Stimulated activated CD4-positive, alpha-beta T cell treated with anti-CD3 and anti-CD28 coated beads, Interleukin-15, amount 100 ng/mL, for 1 hour (primary cell): ENCODE measurements at places on chromosomes 3 and 15.

GRCh38 chr3:115520651-115521245, 102.6 kb upstream of the GAP43 start:
- DNase-seq: no peak

- peak; percentile 8 for DNase-seq
Measured at GRCh38 chr3:41960826-41961750, 815 bp downstream of the ULK4 start.

GRCh38 chr3:171704814-171705213, 105.5 kb downstream of the PLD1 start:
- no peak for DNase-seq

GRCh38 chr3:24713516-24713915, 218.9 kb upstream of the THRB start:
- DNase-seq: no peak

DNA sequence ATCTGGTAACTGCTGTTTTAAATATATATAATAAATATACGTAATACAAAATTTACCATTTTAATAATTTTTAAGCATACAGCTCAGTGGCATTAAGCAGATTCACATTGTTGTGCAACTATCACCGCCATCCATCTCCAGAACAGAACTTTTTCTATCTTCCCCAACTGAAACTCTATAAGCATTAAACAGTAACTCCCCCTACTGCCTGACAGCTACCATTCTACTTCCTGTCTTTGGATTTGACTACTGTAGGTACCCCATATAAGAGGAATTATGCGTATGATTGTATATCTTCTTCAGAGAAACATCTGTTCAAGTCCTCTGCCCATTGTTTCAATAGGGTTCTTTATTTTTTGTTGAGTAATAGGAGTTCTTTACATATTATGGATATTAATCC, 36.8 kb downstream of the EID1 start:
- no peak for DNase-seq

DNA sequence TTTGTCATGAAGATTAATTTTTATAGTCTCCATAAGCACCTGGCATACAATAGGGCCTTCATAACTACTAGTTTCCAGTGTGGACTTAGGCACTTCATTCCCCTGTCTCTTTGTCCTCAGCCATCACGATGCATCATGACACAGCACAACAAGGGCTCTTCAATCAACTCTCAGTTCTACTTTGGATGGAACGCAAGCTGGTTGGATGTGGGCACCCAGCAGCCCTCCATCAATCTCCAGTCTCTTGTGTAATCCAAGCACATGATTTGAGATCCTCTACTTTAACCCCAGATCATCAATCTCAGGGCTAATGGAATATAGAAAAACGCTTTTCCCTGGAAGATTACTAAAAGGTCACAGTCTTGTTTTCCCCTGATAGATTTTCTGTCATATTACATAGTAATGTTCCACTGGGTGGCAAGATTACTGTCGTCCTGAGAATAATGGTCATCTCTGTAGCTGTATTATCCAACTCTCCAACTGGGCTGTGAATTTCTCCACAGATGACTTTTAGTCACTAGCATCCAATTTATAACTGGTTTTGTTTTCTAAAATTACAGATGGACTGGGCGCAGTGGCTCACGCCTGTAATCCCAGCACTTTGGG, 22.9 kb upstream of the CHRNA7 start:
- DNase-seq: no peak

- DNase-seq: no peak
Measured at GRCh38 chr15:84898761-84899160, 14.3 kb downstream of the SLC28A1 start.

GRCh38 chr3:159629329-159630084, 359.1 kb upstream of the IL12A start:
- DNase-seq: no peak

DNA sequence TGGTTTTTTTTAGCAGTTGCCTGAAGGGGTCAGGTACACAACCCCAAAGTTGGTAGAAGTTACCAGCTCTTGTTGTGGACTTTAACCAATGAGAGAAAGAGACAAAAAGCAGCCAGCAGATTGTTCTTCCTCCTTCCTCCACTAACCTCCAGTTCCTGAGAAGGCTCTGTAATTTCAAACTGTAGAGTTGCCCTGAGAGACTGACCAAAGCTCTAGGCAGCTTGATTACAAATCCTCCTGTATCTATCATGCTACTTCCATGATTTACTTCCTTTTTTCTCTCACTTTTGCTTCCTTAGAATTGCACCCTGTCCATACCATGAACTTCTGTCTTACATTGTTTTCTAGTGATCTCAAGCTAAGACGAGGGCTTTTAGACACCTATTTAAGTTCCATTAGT, 29.2 kb downstream of the NSUN3 start:
- no peak for DNase-seq

GRCh38 chr3:193971966-193972365, 164.0 kb upstream of the HES1 start:
- DNase-seq: no peak

- peak; percentile 51 for DNase-seq
Measured at GRCh38 chr3:13346481-13347389, 73.4 kb downstream of the NUP210 start.

DNA sequence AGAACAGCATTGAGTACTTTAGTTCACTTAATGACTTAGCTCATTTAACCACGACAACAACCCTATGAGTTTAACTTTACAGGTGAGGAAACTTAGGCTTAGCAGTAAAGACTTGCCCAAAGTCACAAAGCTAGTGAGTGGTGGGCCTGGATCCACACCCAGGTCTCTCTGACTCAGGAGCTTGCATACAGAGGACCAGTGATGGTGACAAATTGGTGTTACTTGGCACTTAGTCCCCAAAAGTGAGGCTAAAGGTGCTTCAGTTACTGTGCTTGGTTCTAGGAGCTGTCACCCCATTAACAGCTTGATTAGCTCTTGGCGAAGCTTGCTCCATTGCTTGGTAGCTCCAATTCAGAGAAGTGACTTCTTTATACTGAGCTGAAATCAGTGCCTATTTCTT, 6.1 kb downstream of the CELF6 start:
- no peak for DNase-seq

DNA sequence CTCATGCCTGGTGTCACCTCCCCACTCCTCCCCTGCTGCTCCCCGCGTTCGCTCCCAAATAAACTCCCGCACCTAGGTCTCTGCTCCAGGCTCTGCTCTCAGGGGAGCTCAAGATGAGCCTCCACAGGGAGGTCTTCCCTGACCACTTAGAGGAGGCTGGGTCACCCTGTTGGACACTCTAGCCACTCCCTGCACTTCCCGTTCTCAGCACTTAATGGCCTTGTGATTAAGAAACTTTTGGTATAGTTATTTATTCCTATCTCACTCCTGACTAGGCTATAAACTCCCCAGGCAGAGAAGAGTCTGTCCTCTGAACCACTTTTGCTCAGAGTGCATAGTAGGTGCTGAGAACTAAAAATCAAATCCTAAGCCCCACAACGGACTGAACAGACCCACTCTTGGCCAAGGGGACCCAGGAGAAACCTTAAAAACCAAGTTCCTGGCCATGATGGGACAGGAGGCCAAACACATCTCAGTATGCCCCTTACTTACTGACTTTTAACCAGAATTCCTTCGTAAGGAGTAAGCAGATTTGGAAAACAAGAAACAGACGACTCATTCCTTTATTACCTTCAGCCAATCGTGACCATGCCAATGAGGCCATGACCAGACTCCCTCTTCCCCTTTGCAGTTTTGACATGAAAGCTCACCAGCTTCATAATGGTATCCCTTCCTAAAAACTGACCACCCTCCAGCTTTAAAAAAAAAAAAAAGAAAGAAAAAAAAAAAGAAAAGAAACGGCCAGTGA, 69.0 kb upstream of the HRH1 start:
- DNase-seq: no peak

GRCh38 chr3:14461748-14462324, 59.4 kb downstream of the SLC6A6 start:
- peak; percentile 13 for DNase-seq

GRCh38 chr3:153260681-153261080, 98.7 kb downstream of the RAP2B start:
- DNase-seq: no peak

GRCh38 chr3:156978481-156978961, 152.4 kb downstream of the LEKR1 start:
- DNase-seq: no peak

DNA sequence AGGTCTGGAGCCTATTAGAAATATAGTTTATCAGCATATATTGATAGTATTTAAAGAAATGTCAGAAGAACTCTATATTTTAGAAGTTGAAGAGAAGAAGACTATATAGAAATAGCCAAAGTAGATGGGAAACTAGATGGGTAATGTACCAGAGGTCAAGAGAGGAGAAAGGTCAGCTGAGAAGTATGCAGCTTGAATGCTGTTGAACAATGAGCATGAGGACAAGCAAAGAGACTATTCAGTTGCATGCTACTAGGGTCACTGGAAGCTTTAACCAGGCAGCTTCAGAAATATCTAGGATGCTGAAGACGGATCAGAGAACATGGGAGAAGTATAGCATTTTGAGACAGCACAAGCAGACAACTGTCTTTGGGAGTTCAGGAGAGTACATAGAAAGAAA, 19.6 kb upstream of the TIPARP start:
- no peak for DNase-seq

DNA sequence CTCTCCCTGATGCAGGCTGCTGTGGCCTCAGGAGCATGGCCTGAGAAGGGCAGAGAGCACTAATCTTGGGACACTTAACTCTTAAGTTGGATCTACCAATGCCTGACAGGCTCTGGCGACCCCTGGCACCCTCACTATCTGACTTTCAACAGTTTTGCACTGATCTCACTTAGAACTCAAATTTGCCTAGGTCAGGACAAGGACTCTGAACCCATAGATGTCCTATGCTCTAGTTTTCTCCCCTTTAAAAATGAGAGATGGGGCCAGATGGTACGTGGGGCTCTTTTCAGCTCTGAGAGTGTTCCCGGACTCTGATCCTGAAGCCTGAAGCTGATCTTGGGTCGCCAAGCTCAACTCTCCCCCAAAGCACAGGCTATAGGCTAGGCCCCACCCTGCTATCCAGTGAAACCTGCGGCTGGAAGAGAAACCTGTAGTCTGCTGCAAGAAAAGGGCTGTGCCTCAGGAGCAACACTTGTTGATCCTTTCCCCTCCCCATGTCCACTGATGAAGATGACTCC, 65.7 kb downstream of the RPL39L start:
- no peak for DNase-seq

- DNase-seq: no peak
Measured at GRCh38 chr3:28915741-28916500, 364.9 kb upstream of the RBMS3 start.

- no peak for DNase-seq
Measured at GRCh38 chr3:150393745-150394144, 14.4 kb upstream of the TSC22D2 start.

DNA sequence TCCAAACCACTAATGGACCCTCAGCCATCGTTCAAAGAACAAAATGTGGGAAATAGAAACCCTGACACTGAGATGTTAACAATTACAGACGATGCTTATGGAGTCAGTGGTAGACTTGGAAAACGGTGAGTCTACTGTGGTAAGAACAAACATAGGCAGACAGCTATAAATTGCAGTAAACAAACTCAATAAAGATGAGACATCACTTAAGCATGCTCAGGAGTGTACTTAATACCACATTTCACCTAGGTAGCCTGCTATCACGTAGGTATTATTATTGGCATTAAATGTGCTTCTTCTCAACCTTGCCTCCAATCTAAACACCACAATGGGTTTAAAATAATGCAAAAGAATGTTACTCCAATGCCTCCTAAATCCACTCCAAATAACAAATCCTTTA, 2.5 kb downstream of the OSBPL10 start:
- DNase-seq: no peak

DNA sequence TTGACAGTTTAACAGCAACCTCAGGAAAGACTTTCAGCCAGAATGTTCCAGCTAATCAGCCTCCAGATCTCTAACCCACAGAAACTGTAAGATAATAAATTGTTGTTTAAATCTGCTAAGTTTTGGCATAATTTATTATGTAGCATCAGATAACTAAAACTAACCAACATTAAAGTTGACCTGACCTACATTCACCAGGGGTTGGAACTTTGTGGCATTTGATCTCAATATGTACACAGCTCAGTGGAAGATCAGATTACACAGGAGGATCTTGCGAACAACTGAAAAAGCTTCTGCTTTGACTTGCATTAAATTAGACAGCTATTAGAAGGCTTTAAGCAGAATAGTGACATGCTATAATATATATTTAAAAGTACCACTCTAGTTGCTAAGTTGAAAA, 91.4 kb upstream of the POU1F1 start:
- DNase-seq: no peak

DNA sequence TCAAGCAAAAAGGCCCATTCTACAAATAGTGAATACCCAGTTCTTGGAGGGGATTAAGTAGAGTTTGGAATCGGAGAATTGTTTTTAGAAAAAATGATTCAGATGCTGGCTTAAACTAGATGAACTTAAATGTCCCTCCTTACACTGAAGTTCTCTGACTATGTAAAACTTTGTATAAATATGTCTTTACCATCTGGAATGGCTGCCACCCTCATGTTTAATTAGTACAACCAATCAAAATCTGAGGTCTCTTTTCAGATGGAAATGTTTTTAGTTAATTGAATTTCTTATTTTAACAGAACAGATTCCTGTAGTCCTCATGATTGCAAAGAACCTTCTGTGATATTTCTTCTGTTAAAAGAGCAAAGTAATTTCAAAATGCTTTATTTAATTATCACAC, 94.8 kb downstream of the CADM2 start:
- DNase-seq: no peak

DNA sequence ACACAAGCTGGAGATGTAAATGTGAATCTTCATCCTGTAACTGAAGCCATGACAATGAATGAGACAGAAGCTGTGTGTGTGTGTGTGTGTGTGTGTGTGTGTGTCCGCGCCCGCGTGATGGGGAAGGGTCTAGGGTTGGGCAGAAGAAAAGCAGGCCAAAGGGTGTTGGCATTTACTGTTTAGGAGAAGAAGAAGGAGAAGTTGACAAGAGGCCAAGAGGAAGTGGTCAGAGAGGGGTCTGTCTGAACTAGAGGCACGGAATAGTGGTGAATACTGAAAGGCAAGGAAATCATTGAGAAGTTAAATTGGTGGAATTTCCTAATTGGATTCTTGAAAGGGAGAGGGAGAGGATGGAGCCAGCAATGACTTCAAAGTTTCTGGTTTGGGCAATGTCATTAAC, 5.6 kb upstream of the NCEH1 start:
- no peak for DNase-seq

GRCh38 chr3:40366203-40367162, 20.5 kb upstream of the ENTPD3 start:
- no peak for DNase-seq

GRCh38 chr3:5096336-5097008, 25.6 kb upstream of the ARL8B start:
- DNase-seq: no peak

GRCh38 chr15:69873807-69874206, 223.9 kb downstream of the TLE3 start:
- DNase-seq: no peak

DNA sequence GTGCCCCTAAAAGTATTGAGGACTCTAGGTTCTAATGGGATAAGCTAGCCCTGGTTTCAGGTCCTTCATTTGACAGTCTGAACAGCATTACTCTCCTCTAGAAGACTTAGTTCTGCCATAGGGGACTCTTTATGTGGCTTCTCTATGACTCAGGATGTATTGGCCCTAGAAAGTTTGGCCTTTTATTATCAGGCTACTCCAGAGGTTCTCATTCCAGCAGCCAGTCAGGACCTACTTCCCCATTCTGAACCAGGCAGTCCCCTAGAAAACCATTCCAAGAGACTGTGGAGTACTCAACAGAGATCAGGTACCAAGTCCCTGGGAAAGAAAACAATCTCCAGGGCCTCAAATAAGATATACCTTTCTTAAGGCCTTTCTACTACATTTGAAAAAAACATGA, 157.9 kb upstream of the TSPAN3 start:
- DNase-seq: no peak
